ENCODE measurements at places on chromosomes 3 and 15.

DNA sequence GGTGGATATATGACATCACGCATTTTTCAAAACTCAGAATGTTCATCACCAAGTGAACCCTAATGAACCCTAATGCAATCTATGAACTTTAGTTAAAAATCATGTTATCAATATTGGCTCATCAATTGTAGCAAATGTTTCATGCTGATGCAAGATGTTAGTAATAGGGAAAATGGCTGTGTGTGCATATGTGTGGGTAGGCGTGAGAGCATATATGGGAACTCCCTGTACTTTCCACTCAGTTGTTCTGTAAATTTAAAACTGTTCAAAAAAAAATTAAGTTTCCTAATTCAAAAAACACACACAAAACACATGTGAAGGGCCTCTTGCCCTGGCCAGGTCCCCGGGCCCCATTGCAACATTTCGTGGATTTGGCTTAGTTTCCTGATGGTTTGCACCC, 89.7 kb upstream of the PROK2 start:
- DNase-seq, result peak; percentile 87

DNA sequence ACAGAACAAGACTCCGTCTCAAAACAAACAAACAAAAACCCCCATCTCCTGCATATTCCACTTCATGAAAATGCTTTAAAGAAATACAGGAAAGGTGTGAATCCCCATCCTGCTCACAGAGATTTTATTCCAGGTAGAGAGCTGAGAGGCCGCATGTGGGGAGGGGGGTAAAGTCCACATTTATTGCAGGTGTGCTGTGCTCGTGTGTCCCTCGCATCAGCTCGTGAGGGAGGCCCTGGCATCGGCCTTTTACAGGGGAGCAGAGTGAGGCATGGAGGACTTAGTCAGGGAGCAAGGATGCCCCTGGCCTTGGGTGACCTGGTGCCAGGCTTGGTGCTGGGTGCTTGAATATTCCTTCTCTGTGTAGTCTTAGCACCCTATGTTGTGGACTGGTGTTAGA, 413.5 kb upstream of the C2CD4B start:
- DNase-seq, result no peak

- DNase-seq, result no peak
Measured at GRCh38 chr3:147449669-147450068, 40.5 kb downstream of the ZIC1 start.

DNA sequence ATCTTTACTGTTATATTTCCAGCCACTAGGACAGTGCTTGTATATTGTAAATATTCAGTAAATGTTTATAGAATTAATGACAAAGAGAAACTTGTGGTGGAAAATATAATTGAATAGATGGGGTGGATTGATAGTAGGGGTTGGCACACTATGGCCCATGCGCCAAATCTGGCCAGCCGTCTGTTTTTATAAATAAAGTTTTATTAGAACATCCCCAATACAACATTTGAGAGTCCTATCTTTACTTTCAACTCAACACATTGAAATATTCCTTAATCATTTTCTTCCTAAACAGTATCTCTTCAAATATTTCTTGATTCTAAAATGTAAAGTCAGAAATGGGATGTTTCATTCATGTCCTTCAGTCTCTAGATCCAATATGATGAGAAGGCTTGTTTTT, 45.1 kb downstream of the VPS8 start:
- DNase-seq, result no peak

DNA sequence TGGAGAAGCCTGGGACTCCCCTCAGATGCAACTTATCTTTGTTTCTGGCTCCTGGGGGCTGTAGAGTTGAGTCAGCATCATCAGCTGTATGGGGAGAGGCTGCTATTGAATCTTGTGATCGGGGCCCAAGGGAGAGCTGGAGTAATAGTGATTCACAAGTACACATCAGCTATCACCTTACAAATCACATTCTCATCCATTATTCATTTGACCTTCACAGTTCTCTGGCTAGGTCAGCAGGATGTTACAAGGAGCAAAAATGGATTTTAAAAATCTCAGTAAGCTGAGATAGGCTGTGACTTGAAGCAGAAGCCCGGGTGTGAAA, 175.0 kb downstream of the OPA1 start:
- peak; percentile 11 for DNase-seq

GRCh38 chr3:14634763-14635400, 16.7 kb upstream of the CCDC174 start:
- DNase-seq, result no peak
